ENCODE measurements at places on chromosomes 13 and 19.

- peak; percentile 39 for DNase-seq
Measured at GRCh38 chr13:43785650-43786471, 911 bp downstream of the ENOX1 start.

DNA sequence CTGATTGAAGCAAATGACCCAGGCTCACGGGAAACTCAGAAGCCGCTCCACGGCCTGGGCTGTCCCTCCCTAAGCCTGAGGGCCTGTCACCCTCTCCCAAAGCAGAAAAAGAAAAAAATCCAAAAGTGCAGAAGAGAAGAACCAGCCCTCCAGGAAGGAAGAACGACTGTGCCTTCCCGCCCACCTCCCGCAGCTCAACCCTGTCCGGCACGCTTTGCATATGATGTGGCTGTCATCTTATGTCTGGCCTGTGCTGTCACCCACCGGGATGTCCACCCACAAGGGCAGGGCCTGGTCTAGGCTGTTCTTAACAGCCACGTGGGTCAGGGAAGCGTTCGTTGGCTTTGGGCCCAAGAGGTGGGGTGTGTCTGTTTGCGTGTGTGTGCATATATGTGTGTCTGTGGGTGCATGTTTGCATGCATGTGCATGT lies 13.7 kb downstream of the ZBTB7A start:
- DNase-seq: no peak

DNA sequence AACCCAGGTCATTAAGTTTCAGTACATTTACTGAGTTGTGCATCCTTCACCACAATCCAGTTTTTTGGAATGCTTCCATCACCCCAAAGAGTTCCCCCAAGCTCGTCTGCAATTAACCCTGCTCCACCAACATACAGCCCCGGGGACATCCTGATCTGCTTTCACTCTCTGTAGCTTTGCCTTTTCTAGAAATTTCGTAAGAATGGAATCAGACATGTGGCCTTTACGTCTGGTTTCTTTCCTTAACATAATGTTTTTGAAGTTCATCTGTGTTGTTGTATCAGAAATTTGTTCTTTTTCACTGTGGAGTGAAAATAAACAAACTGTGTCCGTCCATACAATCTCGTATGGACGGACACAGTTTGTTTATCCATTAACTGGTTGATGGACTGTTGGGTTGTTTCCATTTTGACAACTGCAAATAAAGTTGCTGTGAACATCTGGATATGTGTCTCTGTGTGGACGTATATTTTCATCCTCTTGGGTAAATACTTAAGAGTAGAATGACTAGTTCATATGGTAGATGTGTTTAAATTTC lies 2.9 kb downstream of the KLHL26 start:
- no peak for DNase-seq

DNA sequence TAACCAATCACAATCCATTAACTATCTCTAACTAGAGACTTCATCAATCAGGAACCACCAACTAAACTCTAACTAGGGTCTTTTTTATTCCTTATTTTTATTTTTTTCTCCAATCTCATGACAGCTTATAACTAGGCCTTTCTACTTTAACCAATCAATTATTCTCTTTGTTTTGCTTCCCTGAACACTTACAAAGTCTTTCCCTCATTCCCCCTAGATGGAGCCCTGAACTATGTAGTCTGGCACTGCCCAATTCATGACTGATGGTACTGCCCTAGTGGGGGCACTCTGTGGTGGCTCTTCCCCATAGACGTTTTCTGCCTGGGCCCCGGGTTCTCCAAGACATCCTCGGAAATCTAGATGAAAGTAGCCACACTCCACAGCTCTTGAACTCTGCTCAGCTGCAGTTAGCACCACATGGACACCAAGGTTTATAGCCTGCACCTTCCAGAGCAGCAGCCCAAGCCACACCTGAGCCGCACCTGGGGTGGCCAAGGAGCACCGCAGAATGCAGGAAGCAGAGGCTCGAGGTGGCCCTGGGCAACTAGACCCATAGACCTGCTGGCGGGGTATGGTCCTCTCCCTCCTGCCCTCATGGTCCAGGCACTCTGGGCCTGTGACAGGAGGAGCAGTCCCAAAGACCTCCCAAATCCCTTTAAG lies 6.6 kb downstream of the ATP7B start:
- DNase-seq: no peak

GRCh38 chr19:3459089-3459881 lies 21.0 kb downstream of the SMIM24 start:
- no peak for DNase-seq

- no peak for DNase-seq
Measured at GRCh38 chr19:43439032-43439708, 24.5 kb downstream of the TEX101 start.

DNA sequence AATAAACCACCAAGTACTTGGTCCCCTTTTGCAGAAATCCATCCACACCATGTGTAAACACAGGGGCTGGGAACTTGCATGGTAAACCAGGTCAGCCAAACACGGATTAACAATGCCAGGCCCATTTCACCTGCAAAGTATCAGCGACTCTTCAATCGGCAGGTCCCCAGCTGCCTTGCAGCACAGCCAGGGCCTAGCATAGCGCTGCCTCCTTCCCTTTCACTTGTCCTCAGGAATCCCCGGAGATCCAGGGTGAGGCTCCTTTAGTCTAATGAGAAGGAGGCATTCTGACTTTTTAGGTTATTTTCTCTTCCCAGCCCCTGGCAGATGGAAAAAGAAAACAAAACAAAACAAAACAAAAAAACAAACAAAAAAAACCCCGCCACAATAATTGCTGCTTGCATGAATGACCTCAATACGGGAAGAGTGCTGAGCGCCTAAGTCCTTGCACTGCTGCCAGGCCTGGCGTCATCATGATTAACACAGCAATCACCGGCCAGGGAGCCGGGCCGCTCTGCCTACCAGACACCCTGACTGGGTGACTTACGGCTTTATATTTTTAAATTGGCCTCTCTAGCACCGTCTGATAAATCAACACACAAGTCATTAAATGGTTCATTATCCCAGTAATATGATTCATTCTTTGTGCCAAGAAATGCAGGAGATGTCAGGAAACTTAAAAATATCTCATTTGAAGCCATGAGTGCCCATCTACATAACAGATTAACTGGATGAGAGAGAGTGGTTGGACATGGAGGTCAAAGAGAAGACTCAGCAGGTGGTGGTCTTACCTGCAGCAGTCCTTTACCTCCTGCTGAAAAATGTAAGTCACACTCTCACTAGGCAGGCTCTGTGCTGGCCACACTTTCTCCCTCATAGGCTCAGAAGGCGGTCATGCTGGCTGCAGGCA lies 692.7 kb downstream of the UQCRFS1 start:
- DNase-seq: no peak

DNA sequence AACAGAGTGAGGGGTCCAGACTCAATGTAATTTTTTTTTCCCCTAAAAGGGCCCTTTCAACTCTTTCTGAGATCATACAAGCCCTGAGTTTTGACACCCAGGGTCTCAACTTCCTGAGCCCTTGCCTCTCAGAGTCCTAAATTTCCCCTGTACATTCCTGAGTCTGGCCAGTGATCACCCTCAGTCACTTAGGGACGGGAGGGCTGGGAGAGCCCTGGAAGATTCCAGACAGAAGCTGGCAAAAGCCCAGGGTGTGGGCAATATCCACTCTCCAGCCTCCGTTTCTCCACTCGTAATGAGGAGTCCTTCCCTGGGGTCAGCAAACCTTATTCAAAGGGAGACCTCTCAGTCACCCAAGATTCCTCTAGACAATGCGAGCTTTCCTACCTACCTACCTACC lies 1.6 kb downstream of the PPP1R13L start:
- DNase-seq: no peak

DNA sequence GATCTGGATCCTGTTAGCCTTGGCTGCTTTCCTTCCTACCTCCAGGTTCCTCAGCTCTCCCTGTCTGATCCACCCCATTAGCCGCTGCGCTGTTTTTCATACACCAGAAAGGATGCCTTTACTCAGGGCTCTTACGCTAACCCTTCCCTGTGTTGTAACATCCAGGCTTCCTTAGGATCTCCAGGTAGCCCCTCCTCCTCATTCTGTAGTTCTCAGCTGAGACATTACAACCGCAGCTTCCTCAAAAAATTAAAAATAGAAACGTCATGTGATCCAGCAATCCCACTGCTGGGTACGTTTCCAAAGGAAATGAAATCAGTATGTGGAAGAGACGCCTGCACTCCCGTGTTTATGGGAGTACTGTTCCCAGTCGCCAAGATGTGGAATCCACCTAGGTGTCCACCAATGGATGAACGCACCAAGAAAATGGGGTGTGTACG lies 18.4 kb upstream of the MYADM start:
- no peak for DNase-seq

DNA sequence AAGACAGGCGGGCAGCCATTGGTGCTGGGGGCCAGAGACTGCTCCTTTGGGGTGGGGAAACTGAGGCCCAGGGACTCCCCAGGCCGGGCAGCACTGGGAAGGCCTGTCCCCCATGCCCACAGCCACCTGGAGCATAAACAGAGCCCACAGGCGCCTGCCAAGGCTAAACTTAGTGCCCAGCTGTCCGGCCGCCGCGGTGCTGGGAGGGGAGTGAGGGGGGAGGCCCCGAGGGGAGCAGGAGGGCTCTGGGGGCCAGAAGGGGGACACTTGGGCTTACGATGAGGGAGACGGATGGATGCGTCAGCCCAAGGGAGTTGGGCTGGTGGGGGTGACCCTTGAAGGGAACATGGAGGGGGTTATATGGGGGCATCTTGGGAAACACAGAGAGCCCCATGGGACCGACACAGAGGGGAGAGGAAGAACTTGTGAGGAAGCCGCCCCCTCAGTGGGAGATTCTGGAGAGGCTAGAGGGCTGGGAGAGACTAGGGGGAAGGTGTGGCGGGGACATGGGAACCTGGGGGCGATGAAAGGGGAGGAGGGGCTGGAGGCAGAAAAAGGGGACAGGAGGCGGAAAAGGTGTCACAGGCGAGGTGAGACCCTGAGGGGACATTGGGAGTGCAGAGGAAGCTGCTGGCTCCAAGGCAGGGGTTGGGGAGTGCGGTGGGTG lies 2.2 kb downstream of the CERS1 start:
- DNase-seq: no peak

DNA sequence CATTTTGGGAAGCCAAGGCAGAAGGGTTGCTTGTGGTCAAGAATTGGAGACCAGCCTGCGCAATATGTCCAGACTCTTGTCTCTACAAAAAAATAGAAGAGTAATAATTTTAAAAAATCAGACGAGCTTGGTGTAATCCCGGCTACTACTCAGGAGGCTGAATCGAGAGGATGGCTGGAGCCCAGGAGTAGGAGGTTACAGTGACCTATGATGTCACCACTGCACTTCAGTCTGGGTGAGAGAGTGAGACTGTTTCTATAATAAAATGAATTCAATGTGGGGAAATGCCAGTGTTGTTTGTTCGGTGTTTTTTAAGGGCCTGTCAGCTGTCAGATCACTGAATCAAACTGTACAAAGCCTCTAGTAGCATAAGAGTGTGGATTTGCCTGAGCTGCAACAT lies 1.2 kb upstream of the FBXL3 start:
- DNase-seq: no peak

DNA sequence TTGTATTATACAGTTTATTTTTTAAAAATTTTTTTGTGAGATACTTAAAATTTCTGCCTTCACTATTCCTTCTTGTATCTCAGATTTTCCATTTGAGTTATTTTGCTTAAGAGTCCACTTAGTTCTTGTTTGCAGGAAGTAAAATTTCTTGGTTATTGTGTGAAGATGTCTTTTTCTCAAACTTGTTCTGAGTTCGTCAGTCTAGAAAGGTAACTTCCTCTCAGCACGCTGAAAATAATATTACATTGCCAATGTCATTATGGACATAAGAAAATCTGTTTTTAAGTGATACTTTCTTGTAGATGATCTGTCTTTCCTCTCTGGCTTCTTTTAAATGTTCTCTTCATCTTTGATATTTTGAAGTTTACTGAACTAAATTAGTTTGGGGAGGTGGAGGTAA lies 731.7 kb upstream of the GPC6 start:
- no peak for DNase-seq

- no peak for DNase-seq
Measured at GRCh38 chr13:26749285-26749684, 11.3 kb downstream of the GPR12 start.

- DNase-seq: no peak
Measured at GRCh38 chr13:40774672-40775071, 3.7 kb upstream of the MRPS31 start.

GRCh38 chr19:41205995-41206394 lies 13.0 kb downstream of the CYP2S1 start:
- DNase-seq: no peak

DNA sequence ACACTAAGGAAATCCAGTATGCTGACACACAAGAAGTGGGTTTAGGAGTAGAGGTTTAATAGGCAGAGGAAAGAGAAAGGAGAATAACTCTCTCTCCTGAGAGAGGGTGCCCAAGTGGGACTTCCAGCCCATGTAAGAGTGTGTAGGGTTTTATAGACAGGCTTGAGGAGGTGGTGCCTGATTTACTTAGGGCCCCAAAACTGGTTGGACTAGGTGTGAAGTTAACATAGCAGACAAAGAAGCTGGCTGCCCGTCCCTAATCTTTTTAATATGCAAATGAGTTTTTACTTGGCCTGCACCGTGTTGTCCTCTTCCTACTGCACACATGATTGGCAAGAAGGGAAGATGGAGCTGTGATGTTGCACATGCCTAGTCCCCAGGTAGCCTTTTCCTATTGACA lies 752.5 kb upstream of the SLITRK5 start:
- DNase-seq: no peak

- DNase-seq: no peak
Measured at GRCh38 chr13:109785141-109785891, 1.1 kb downstream of the IRS2 start.

DNA sequence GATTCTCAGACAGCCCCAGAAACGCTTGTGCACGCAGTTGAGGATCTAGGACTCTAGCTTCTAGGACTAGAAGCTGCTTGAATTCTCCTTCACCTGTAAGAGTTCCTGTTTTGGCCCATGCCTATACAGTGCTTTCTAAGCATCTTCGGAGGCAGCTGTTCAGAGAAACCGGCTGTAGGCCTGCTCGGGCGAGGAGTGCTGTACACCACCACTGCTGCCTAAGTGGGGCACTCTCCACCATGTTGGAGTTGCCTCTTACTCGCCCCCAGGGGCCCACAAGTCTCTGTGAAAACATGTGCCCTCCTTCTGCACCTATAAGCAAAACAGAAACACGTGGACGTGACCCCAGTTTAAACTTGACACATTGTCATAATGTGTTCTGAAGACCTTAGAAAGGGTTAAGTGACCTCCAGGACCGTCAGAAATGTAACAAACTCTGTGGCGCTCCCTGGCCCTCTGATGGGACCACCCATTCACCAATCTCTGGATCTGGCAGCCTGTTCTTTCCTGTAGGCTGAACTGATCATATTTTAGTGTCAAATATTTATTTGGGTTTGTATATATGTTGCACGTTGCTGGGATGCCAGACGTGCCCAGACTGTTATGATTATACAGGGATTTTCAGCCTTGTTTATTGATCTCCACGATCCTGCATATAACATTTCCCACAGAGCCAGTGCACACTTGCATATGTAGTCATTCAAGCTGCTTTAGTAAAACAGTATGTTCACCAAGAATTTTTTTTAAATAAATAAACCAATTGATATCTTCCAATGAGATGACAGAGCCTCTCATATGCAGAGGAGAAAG lies 60.8 kb downstream of the C13orf42 start:
- no peak for DNase-seq

GRCh38 chr13:44354884-44355283 lies 18.7 kb upstream of the SERP2 start:
- no peak for DNase-seq

All from germinal center (tissue), 1 donor.